ENCODE measurements at places on chromosomes 4 and X.

GRCh38 chrX:3655181-3655580 lies 58.3 kb downstream of the PRKX start:
- no peak for DNase-seq

DNA sequence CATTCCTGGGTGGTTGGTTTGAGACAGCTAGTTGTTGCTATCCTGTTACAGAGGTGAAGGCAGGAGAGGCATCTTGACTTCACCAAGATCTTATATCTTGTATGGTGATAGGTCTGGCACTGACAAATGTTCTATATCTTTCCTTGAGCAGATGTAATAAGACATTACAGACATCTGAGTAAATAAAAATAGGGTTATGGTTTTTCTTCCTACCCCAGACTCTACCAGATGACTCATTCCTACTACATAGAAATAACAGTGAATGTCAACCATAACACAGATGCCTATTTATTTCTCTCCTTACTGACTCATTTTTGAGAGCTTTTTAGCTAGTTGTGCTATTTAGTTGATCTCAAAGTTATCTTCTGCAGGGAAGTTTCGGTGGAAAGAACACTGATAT lies 21.9 kb downstream of the HNRNPH2 start:
- DNase-seq, result no peak

DNA sequence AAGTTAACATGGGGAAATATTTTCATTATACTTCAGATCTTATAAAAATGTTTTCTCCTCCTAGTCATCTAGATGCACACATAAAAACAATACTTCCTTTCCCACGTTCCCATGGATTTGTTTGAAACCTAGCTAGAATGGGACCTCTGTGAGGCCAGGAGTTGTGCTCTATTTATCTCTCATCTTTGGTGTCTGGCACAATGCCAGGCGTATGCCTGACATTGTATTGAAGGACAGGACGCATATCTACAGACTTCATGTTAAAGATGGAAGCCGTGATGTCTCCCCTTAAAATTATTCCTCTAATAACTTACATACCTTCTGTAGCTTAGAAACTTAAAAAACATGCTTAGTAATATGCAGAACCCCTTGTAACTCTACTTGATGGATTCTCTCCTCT lies 394.5 kb upstream of the FAT1 start:
- no peak for DNase-seq

DNA sequence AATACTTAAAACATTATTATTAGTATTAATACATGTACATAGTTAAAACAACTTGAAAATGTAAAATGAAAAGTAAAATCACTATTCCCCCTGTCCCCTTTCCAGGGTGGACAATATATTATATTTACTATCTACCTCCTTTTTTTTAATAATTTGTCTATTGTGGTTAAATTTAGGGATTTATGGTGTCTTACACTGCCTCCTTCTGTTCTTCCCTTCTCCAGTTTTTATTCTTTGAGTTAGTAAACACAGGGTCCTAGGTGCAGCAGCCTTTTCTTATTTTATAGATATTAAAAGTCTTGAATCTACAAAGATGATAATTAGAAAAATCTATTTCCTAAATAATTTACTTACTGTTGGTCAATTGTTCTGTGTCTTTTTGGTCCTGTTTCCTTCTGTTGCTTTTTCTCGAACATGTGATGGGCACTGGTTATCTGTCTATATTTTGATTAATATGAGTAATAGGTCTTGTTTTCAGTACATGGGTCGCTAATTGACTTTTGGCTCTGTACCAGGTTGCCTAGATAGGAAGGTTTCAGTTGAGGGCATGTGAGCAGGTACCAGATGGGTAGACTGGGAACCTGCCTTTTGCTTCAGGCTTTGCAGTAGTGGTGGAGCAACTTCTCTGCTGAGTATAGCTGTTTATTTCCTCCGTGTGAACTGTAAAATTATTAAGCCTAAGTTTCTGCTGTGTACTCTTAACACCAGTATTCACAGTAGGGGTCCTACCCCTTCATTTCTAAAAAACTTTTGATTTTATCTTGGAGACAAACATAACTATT lies 1.1 kb downstream of the NUDT9 start:
- DNase-seq, result no peak

GRCh38 chrX:154409222-154409871 lies at the start of gene DNASE1L1:
Gene DNASE1L1, minus strand, starts transcription at chrX:154409254. Its CDS starts 3,686 bp downstream, at chrX:154405568.
- DNase-seq, result no peak

DNA sequence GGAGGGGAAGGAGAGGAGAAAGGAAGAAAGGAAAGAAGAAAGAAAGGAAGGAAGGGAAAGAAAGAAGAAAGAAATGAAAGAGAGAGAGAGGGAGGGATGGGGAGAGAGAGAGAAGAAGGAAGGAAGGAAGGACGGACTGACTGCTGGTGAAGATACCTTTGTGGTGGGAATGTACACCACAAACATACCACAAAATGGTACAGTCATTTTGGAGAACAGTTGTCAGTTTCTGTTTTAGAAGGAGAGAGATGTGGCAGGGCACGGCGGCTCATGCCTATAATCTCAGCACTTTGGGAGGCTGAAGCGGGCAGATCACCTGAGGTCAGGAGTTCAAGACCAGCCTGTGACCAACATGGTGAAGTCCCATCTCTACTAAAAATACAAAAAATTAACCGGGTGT lies 40.0 kb upstream of the SHISA3 start:
- no peak for DNase-seq

GRCh38 chrX:13533726-13534125 lies 35.7 kb upstream of the EGFL6 start:
- DNase-seq, result no peak

GRCh38 chr4:2044119-2044485 lies 15.0 kb upstream of the NAT8L start:
- no peak for DNase-seq

DNA sequence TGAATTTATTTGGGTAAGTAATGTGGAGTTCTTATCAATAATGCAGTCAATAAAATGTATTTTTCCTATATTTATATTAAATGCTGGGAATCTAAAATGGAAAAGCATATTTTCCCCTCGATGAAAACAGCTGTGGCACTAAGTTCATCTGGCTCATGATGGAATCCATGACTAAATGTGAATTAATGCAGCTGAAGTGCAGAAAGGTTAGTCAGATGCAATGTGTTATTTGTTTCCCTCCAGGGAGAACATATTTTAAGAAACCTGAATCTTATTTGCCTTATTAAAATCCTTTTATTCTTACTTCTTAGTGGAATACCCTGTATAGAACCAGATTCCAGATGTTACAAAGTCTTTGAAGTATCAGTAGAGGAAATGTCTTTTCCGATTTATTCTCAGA lies 247.9 kb downstream of the ARHGAP24 start:
- DNase-seq, result no peak

- no peak for DNase-seq
These were observed 74.1 kb downstream of the FBXO8 start for GRCh38 chr4:174209341-174209740.

DNA sequence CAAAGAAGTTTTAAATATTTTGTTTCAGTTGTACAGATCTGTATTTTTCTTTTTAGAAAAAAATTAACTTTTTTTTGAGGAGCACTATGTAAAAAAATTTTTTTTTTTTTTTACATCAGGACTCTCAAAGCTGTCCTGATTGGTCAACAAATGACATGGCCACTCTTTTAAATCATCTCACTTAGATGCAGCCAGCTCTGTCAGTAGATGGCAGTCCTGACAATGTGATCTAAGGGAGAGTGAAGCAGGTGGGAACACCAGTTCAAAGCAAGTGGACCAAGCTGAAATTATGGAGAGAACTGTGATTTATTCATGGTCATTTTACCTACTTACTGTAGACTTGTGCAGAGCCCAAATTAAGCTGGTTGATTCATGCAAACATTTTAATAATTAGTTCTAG lies 174.7 kb upstream of the GPRIN3 start:
- peak; percentile 16 for DNase-seq

DNA sequence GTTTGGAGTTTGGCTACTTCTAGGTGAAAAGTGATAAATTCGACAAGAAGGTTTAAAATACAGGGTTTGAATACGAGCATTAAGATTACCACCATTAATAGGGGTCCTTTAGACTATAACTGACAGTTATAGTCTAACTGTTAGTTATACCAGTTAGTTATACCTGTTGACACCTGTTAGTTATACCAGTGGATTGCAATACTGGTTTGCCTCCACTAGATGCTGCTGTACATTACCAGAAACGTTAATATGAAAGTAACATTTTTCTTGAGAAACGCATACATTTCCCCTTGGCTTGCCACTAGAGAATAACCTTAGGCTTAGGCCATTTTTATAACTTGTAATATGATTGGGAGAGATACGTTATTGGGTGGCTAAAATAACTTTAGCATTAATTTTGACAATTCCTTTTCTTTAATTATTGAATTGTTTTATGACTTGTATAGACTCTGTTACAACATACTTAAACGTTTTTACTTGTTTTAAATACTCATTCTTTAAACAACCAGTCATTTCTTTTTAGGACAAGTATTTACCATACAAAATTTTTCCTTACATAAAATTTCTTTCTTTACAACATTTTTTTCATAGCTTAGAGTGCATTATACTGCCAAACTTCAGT lies 911.2 kb downstream of the FSTL5 start:
- no peak for DNase-seq

DNA sequence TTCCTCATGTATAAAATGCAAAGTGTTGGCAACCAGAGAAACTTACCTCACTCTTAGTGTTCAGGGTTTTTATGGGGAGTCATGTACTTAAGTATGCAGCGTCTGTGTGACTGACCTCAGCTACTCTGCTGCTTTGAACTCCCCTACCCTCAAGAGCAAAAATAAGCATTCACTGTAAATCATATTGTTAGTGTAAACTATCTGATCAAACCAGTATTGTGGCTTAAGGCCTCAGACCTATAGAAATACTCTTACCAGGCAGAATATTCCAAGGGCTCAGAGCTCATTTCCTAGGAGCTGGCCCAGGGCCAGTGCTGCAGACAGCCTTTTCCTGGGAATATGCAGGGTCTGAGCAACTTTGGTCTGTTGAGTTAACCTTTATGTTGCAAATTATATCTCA lies 453.1 kb downstream of the CCSER1 start:
- DNase-seq, result no peak

- no peak for DNase-seq
These were observed 1344.5 kb upstream of the PCDH7 start for GRCh38 chr4:29375716-29376115.

DNA sequence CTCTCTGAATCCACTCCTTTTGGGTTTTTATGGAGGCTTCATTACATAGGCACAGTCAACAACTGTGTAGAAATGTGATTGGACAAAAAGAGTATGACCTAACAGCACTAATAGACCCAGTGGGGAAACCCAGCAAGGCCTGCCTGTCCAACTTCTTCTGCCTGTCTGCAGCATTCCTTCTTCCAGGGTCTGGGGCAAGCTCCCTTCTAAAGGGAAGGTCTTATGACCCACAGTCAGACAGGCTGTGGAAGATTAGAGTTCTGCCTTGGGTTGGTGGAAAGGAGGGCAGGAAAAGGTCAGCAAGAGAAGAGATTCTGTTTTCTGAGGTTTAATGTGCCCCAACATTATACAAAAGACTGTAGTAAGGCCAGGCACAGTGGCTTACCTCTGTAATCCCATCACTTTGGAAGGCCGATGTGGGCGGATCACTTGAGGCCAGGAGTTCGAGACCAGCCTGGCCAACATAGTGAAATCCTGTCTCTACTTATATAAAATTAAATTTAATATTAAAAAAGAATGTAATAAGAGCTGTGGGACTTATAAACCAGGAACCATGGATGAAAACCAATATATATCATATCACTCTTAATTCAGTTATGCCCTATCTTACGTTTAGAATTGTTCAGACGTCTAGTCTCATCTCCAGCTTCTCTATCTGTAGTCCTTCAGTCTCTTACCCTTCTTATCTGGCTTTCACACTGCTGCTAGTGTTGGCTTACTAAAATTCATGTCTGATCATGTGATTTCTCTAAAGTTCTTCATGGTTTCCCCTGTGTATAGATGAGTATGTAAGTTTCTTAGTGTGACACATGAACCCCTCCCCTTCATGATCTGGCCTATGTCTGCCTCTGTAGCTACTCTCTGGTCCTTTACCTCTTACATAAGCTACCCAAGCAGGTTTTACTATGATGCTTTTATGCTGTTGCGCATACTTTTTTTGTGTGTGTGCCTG lies 6.2 kb downstream of the CLCN3 start:
- peak; percentile 28 for DNase-seq
